ENCODE measurements at places on chromosomes 5 and 9.

DNA sequence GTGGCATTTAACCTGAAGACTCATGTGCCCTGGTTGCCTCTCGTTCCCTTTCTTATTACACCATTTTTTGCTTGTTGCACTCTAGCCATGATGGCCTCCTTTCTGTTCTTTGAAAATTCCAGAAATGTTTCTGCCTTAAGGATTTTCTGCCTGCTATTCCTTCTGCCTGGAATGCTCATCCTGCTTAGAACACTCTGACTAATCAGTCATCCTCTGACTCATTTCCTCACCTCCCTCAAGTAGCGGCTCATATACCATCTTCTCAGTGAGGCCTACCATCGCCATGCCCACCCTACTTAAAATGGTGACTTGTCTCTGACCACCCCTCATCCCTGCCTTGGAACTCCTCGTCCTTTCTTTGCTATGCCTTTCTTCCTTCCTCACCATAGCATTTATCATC is 68.8 kb downstream of the KIF4B start:
- DNase-seq, result no peak

DNA sequence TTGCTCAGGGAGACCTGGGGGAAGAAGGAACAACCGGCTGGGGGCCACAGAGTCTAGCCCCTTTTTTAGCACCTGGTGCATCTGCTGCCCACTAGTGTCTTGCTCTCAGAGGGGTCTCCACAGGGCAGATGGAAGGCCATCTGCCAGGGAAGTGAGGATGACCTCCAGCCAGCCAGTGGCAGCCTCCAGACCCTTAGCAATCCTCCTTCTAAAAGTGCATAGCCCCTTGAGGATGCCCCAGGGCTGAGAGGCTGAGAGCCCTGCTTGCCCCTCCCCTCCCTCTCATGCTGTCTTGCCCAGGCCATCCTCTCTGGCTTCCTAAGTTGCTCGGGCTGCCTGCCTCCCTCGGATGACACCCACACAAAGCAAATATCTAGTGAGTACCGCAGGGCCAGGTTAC is 81.5 kb upstream of the PANK3 start:
- no peak for DNase-seq

DNA sequence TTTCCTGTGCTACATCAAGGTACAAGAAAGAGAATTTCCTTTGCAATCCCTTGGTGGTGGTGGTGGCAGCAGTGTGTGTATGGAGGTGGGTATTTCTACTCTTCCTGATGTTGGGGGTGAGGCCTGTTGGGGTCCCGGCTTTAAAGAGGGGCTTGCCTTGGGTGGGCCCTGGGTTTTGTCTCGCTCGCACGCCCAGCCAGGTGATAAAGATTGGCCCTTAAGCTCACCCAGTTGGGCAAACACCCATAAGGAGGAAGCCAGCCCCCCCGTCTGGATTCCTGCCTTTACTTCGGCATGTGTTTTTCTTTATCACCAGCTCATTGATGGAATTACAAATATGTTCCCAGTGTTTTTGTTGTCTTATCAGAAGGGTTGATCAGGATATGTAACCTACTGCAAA is 16.0 kb upstream of the SARDH start:
- no peak for DNase-seq

DNA sequence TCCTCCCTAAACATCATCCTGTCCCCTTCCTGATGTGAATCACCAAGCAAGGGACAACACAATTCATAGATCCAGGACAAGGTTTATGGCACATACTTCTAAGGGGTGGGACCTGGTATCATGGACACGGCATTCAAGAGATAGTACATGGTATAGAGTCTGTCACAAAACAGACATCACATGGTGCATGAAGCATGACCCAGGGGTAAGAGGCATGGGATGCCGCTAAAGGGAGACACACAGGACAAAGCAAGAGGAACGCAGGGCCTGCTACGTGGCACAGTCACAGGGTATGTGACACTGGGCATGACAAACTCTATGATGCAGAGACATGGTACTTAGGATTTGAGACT is 20.7 kb downstream of the GSN start:
- DNase-seq, result no peak

DNA sequence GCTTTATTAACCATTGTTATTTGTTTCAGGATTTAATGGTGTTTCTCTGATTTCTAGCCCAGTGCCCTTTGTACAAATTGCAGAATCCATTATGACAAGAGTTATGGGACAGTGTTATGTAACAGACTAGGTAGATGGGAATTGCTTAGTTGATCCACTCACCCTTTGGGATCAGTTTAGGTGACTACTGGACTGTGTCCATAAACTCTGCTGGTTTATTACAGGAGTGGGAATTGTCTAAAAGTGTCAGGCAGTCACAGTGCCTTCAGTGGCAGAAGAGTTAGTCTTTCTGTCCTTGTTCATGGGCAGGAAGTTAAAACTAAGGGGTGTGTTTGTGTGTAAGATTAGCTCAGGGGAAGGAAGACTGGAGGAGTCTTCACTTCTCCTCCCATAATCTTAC is 29.3 kb downstream of the RCL1 start:
- DNase-seq, result no peak

Data from activated CD4-positive, alpha-beta T cell treated with anti-CD3 and anti-CD28 coated beads, Interleukin-2, Interleukin-6, amounts not matched to agents 100 ng/mL and 50 ng/mL, durations not matched to agents 16 hours and 8 hours (primary cell).